ENCODE measurements at places on chromosomes 13 and 19.

- peak; percentile 88 for DNase-seq
Observed at GRCh38 chr19:41226053-41226873, 7.2 kb downstream of the AXL start.

DNA sequence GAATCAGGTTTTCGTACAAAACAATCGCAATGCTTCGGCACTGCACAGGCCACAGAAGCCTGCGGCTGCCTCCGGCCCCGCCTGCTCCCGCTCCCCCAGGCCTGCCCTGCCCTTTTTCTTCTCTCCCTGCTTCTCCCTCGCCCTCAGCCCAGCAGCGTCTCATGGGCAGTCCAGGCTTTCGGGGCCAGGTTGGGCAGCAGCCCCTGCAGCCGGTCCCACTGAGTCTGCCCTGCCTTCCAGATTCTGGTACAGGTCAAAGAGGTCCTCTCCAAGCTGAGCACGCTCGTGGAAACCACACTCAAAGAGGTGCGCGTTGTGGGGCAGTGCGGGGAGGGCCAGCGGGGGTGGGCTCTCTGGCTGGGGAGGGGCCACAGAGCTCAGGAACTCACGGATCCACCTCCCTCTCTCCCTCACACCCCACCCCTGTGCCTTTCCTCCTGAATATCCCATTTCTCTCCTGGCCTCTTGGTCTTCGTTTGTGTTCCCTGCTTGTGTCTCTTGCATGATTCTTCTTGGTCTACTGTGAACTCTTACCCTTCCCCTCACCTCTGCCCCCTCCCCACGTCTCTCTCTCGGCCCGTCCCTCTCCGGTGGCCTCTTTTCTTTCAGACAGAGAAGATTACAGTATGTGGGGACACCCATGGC, 30.1 kb downstream of the CCDC8 start:
- no peak for DNase-seq

GRCh38 chr19:531009-531752, 379 bp upstream of the CDC34 start:
- peak; percentile 90 for DNase-seq

DNA sequence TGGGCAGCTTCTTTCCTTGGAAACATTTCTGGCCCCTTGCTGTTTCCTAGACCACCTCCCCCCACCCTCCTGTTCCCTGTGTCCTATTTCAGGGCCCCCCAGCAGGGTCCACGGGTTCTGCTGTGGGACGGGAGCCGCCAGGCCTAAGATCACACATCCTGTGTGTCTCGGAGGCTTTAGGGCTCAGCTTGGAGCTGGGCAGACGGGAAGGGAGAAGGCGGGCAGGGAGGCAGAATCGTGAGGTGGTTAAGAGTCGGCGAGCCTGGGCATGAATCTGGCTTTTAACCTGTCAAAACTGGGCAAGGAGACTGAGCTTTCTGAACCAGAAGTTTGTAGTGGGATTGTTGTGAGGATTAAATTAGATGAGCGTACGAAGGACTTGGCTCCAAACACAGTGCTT, 4.8 kb downstream of the KCNC3 start:
- DNase-seq, result no peak

- DNase-seq, result no peak
Observed at GRCh38 chr19:1316466-1316865, 30.8 kb downstream of the EFNA2 start.

GRCh38 chr13:50393628-50394027, 378.4 kb downstream of the KCNRG start:
- no peak for DNase-seq

DNA sequence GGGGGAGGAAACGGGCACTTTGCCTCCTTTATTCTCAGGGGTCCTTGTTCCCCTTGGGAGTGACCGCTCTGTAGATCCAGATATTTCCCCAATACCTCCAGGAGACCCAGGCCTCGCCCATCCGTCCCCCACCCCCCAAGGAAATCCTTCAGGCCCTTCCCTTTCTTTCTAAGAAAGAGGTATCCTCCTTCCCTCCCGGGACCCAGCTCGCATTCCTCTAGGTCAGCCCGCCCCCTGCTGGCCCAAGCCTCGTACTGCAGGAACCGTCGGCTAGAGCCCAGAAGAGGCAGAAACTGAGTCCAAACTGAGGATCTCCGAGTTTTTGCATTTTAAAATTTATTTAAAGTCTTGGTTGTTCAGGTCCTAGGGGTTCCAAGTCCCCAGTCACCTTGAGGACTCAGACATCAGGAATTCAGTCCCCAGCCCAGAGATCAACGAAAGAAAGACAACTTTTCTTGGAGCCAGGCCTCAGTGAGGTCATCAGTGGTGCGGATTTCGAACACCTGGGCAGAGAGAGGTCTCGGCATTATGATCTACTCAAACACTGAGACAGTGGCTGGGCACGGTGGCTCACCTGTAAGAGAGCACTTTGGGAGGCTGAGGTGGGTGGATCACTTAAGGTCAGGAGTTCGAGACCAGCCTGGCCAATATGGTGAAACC, 7.5 kb upstream of the LRFN1 start:
- peak; percentile 84 for DNase-seq

All from left hindlimb (tissue), 1 donor.